ENCODE measurements at places on chromosomes 12 and 14.

DNA sequence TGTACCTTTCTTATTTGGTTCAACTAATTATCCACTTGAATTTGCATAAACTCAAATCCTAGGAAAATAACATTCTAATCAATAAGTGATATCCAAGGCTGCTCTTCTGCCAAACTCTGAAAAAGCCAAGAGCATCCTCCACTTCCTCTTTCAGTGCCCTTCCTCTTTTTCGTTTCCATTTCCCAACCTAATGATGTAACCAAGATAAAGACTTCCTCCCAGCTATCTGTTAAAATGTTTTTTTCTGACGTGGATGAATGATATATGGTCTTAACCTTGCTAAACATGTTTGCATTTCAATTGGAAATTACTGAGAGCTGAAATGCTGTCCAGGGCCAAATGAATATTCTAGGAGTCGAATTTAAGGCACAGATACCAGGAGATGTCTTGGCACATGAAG lies 459.5 kb upstream of the PDE3A start:
- DNase-seq, result no peak

GRCh38 chr14:67050896-67051295 lies 138.3 kb upstream of the GARIN2 start:
- no peak for DNase-seq

DNA sequence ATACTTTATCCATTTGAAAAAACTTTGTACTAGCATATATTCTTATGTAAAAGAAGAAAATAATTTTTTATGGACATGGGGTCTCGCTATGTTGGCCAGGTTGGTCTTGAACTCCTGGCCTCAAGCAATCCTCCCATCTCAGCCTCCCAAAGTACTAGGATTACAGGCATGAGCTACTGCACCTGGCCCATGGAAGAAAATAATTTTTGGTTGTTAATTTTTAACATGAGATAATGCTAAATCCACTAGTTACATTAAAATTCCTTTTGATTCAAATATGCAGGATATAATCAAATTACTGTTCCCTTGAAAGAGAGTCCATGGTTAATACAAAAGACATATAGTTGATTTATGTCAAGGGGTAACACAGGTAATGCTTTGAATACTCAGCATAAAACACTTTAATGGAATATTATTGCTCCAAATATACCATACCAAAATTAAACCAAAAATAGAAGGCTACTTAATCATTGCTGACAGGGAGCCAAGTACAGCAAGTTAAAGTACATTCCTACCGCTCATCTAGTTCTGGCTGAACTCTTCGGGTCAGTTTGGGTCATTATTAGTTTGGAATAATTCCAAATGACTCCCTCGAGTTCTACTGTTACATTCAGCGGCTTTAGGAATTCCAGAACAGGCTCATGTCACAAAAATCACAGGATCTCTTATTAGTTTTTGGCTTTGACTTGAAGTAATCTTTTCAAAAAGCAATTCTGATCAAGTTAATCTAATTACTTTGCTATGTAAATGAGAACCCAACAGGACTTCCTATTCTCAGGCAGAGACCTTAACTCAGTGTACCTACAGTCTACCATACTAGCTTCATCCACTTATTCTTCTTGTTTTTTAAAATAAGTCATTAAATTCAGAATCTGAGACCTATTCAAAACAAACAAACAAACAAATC lies 6.1 kb downstream of the SOS2 start:
- no peak for DNase-seq

GRCh38 chr12:24460506-24460905 lies 488.4 kb downstream of the BCAT1 start:
- DNase-seq, result no peak

DNA sequence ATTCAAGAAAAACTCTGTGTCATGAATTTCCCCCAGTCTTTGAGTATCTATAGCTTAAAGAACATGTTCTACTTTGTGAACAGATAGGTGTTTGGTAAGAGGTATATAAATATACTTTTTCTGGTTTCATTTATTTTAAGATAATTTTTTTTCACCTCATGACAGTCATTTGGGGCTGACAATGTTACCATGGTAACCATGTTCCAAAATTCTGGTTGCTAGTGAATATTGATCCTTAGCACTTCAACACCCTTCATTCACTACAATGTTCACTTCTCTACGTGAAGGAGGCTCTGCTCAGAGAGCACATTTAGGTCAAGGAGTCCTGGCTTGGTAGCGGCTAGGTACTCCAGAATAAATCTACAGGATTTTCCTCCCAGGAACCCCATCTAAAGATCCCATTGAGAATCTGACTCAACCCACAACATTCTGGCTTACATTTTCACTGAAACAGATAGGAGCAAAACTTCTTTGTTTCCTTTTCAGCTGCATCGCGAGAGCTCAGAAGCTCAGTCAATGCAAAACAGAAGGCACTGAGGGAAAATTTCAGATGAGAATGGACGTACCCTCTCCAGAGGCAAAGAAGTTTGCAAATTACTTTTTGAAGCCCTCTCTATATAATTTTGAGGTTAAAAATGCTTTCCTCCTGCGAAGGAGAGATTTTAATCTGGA lies 93.6 kb downstream of the ARF6 start:
- no peak for DNase-seq

GRCh38 chr12:133135747-133136146 lies 5.3 kb downstream of the ZNF10 start:
- DNase-seq, result no peak

DNA sequence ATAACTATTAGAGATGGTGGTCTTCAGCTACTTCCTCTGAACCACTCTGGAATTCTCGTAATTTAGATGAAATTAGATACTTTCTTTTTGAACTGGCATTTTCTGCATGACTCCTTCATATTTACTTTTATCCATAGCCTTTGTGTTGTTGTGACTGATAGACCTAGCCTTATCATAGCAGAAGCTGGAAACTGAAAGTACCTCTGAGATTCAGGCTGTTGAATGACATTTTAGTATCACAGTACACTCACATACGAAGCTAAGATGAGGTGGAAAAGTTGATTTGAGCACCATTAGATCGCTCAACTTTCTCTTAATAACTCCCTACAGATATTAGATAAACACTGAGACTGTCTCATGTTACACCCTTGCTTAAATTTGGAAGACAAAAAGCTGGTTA lies 525.1 kb upstream of the FBXO33 start:
- no peak for DNase-seq

DNA sequence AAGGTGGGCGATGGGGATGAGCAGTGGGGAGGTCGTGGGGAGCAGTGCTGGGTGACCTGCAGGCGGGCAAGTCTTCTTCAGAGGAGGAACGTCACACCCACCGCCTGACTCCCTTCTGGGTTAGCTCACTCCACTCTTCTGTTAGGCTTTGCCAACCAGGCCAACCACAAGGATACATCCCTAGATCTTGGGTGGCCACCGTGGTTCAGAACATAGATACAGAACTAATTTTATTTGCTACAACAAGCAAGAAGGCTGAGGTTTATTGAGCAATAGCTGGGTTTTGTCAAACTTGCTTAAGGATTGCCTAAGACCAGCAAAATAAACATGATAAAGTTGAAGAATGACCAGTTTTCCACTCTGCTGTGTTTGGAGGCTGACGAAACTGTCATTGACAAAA lies 109.4 kb downstream of the DACT1 start:
- DNase-seq, result no peak

DNA sequence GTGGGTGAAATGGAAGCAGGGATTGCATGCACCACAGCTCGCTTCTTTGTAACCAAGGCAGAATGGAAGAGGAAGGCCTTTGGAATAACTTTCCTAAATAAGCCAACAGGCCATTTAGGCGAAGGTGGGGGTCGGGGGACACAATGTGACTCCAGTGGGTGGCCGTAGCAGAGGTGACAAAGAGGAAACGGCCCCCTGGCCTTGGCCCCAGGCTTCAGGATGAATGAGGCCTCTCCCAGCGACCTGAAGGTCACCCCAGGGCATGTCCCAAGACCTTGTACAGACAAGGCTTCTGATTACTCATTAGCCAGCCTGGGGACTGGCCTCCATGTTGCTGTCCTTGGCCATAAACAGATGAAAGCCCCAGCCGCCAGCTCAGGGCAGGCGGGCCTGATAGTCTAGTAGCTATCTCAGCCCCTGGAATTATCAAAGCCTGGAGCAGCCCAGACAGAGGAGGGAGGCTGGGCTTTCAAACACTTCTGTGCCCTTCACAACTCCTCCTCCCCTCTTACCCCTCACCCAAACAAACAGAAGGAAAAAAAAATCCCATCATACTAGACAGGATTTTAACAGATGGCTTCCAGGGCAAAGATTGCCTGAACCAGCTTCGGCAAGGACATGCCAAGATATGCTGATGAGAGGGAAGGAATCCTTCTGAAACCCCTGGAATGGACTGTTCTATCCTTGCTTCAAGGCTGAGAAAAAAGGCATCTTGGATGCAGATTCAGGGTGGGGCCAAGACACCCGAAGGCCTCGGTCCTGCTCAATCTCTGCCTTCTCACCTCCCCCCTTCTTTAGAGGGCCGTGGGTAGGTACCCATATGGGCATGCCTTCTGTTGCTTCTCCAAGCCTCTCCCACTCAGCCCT lies 142.3 kb upstream of the PARP11 start:
- no peak for DNase-seq

DNA sequence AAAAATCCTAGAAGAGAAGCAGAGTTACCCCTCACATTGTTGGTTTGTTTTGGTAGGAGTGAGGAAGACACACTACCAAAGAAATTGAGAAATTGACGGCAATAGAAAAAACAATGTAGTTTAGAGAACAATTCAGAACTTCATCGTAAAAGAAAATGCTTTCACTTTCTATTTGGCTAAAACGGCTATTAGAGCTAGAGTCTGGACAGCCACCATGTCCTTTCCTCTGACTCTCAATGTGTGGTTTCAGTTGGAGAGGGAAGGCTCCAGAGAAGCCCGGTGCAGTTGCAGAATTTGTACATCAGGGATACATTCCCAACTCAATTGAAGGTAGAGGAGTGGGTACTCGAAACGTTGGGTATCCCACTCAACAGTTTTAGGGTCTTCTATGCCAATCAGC lies 535.3 kb downstream of the GALC start:
- no peak for DNase-seq

DNA sequence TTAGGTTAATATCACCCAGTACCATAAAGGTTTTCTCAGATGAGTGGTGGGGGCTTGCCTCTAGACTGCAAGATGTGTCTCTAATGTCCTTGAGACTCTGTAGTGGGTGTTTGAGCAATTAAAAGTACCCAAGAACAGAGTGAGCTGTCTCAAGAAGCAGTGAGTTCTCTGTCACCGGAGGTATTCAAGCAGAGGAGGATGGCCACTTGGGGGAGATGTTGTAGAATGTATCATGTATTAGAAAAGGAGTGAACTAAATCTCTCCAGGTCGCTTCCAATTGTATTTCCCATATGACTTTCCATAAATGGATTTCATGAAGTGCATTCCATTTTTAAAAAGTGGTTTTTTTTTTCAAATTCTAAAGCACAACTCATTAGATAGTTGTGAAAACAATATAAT lies 35.0 kb downstream of the SLC17A8 start:
- DNase-seq, result no peak

DNA sequence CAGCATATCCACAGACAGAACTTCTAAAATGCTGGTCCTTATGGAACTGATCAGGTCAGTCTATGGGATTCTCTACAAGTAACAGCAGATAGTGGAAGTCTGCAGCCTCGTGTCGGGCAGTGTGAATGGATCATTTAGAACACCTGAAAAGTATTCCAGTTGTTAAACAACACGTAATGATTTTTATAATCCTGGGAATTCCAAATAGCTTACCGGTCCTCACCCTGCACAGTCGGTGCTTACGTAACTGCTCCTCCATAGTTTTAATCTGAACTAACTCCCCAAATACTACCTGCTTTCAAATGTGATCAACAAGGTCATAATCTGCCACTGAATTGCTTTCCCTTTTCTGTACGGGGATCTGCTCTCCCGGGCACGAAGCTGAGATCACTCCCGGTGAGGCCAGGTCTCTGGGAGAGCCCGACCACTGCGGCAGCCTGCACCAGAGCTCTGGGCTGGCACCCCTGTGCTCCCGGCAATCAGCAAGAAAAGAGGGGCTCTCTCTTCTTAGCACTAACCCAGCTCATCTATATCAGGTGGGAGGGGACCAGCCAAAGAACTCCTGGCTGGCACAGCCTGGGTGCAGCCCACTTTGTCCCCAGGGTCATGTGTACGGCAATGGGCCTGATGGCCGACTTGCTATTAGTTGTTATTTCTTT lies 157.0 kb downstream of the FOXN3 start:
- no peak for DNase-seq

DNA sequence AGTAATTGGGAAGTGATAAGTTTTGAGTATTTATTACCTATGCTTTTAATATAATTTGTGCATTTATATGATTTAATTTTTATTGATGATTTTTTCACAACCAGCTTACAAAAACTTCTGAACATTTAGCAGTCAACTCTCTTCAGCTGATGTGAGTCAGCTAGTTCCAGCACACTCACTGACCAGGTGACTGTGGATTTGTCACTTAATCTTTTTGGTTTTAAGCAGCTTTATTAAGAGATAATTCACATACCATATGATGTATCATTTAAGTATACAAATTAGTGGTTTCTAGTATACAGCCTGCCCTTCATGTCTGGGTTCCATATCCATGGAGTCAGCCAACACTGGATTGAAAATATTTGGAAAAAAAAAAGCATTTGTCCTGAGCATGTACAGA lies 103.5 kb downstream of the SYNE2 start:
- DNase-seq, result no peak

GRCh38 chr14:66092206-66092605 lies 394.0 kb upstream of the CCDC196 start:
- no peak for DNase-seq

GRCh38 chr14:71206766-71207371 lies 299.6 kb downstream of the PCNX1 start:
- no peak for DNase-seq

DNA sequence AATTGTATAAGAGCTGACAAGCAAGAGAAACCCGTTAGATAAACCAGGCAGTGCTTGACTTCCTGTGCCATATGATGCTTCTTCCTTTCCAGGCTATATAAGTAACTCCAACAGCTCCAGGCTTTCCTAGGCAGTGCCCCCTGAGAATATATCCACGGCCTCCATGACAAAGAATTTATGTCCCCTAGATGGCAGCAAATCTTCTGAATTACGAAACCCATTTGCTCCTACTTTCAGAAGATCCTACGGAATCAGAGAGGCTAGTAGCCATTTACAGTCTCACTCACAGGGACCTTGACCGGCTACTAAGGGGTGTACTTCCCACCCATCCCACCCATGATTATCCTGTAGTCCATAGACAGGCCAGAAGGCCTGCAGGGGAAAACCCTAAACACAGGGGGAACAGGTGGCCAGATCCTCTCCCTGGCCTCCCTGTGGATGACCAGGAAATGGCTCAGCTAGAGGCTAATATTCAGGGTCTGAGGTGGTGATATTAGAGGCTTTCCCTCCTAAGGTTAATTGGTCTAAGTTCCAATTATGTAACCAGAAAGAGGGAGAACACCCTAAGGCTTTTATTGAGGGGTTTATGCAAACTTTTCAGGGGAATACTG lies 77.2 kb upstream of the DCD start:
- no peak for DNase-seq

GRCh38 chr12:70359458-70360197 lies 6.5 kb upstream of the KCNMB4 start:
- no peak for DNase-seq

GRCh38 chr14:86625637-86626036 lies 1095.7 kb downstream of the FLRT2 start:
- DNase-seq, result no peak
